ENCODE measurements at places on chromosomes 5 and 9.

DNA sequence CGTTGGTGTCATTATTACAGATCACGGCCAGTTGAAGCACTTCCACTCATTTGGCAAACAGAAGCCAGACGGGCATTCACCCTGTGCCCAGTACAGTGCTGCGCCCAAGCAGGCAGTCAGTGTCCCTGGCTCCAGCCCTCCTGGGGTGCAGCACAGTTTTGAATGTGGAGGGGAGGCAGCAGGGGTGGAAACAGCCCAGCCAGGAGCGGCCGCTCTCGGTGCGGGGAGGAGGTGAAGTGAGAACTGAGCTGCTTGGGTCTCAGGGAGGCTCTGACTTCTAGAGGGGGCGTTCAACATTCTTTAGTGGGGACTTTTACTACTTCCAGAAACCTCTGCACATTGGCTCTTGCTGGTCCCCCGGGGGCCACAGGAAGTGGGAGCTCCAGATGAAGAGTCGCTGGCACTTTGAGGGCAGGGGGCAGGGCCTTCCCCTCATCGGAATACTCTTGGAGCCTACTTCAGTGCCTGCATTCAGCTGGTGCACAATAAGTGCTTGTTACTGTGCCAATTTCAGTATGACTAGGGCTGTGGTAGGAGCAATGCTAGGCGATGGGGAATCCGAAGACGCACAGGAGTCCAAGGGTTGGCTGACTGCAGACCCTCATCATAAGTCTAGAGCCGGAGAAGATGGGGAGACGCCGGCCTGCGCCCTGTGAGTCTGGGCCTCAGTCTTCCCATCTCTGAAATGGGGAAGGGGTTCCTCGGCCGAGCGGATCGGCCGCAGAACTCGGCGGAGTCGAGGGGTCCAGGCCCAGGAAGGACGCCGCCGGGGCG, 492 bp upstream of the NEK6 start:
- DNase-seq: peak; percentile 74

GRCh38 chr5:39200081-39200480, 19.3 kb downstream of the FYB1 start:
- no peak for DNase-seq

- DNase-seq: no peak
Measured at GRCh38 chr5:34550247-34550646, 105.9 kb upstream of the RAI14 start.

DNA sequence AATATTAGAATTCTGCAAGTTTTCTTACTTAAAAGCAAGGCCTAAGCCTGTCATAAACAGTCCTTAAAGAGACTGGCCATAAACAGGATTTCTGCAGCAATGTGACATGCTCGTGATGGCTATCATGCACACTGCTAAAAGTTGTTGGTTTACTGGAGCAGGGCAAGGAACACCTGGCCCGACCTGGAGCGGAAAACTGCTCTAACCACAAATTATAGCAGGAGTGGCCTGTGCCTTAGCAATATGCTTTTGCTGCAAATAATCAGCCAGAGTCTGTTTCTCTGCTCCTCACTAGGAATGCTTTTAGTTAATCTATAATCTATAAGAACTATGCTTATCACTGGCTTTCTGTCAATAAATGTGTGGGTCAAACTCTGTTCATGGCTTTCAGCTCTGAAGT, 322.9 kb upstream of the RPS23 start:
- DNase-seq: no peak

- DNase-seq: no peak
Measured at GRCh38 chr5:53024535-53024934, 35.4 kb downstream of the ITGA2 start.

- DNase-seq: peak; percentile 27
Measured at GRCh38 chr9:69295872-69296552, 29.0 kb upstream of the ENTREP1 start.

DNA sequence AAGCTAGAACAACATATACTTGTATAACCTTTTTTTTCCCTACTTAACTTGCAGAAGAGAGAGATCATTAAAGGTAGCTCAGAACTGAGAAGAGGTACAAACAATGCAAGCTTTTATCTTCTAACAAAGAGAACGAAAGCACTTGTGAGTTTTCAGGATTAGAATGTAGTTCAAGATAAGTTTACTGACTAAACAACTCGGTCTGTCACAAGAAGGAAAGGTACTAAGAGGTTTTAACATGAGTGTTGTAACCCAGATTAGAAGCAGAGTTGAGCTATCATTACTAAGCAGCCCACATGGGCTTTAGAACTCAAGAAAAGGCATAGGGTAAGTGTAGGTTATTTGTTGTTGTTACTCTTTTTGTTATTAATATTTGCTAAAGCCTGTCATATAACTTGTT, 25.2 kb downstream of the GIN1 start:
- no peak for DNase-seq

- DNase-seq: no peak
Measured at GRCh38 chr9:38250279-38251035, 142.0 kb upstream of the ALDH1B1 start.

GRCh38 chr5:143229426-143229895, 174.0 kb downstream of the NR3C1 start:
- DNase-seq: no peak

GRCh38 chr9:137270929-137271695, 6.4 kb upstream of the TOR4A start:
- DNase-seq: peak; percentile 43

- DNase-seq: no peak
Measured at GRCh38 chr9:75953218-75953617, 62.7 kb downstream of the PCSK5 start.

DNA sequence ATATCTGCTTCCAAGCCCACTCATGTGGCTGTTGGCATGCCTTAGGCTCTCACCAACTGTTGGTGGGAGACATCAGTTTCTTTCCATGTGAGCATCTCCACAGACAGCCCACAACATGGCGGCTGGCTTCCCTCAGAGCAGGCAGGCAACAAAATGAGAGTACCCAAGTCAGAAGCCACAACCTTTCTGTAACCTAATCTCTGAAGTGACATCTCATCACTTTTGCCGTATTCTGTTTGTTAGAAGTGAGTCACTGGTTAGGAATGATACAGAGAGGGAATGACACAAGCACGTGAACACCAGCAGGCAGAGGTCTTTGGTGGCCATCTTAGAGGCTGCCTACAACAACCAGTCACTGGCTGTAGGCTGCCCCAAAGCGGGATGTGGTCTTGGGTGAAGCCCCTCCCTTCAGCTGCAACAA, 88.6 kb upstream of the RASGRF2 start:
- DNase-seq: no peak

DNA sequence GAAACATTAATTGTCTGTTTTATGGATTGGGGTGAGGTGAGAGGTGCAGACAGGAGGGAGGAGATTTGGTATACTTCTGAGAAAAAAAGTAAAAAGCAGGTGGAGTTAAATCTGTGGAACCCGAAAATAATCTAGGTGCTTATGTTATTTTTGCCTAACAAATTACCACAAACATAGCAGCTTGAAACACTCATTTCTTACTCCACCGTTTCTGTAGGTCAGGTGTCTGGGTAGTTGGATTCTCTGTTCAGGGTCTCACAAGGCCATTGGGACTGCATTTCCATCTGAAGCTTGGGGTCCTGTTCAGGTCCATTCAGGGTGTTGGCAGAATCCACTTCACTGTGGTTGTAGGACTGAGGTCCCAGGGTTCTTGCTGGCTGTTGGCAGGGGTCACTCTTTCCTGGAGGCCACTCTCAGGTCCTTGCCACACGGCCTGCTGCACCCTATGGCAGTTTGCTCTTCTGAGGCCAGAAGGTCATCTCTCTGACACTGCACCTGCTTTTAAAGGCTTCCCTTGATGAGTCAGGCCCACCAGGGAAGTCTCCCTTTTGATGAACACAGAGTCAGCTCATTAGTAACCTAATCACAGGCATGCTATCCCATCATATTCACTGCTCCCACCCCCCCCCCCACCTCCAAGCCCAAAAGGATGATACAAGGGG, 82.2 kb downstream of the TRIO start:
- DNase-seq: no peak

DNA sequence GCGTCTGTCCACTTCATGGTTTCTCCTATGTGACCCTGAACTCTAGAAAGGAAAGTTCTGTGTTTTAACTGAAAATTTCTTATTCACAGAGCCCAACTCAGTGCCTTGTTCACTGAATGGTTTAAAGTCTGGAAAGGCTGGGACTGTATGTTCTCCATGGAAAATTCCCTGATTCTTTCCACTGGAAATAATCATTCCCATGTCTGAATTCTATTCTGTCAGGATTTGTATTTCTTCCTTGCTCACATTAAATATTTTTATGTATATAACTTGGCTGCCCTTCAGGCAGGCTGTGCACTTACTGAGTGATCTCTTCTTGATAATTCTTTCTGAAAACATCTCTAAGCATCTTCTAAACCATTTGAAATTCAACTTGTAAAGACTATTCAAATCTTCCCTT, 1126.9 kb upstream of the DMAC1 start:
- no peak for DNase-seq

DNA sequence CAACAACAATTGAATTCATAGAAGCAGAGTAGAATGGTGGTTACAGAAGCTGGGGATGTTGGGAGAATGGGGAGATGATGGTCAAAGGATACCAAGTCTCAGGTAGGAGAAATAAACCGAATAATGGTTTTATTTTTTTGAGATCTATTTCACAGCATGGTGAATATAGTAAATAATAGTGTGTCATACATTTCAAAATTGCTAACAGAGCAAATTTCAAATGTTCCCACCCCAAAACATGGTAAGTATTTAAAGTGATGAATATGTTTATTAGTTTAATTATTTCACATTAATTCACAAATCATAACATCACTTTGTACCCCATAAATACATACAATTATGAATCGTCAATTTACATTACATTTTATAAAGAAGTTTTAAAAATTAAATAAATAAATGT, 72.7 kb upstream of the ATG10 start:
- no peak for DNase-seq

DNA sequence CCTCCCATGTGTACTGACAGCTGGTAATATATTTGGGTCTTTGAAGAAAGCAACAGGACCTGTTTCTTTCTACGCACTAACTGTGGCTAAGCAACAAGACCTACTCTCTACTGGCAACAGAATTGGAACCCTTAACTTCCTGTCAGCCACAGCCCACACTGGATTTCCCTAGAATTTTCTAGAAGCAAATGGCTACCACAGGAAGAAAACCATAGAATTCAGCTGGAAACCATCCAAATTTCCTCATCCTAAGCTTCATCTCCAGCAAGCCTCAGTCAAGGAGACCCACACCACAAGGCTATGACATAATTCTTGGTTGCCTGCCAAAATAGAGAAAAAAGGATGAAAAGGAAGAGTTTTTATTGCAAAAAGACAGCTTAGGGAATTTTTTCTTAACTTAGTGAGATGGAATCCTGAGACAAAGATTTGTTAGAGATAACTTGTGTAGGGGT, 171.8 kb upstream of the TNC start:
- DNase-seq: peak; percentile 34

Measured in femur (tissue), 1 donor.